ENCODE measurements at places on chromosomes 7 and 10. TPM values are rescaled to one million over a fixed set of nuclear protein-coding genes. Genes with fewer than 3 reads are reported as not detected.

SKIDA1 gene
- total RNA-seq: 0.34 TPM

SLC29A4 gene
- 3.3 TPM for total RNA-seq

DNA sequence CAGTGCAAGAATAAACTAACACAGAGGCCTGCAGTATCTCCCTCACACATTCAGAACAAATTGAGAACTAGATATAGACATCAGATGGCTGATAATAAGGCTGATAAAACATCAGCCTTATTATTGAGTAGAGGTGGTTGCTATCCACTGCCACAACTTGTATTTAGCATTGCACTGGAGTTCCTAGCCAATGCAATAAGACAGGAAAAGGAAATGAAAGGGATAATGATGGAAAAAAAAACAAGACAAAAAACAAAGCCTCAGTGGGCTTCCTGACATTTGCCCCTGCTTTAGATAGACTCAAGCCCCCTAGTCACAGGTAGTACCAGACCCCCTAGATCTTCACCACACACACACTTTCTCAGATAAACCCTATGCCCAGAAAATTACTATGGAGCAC, 33.2 kb upstream of the ELN start:
- H3K4me3 ChIP-seq: no peak overlapping the region
- H3K36me3 ChIP-seq: no peaks in the 10 kb centered on the region
- H3K4me1 ChIP-seq: peaks cover 9% of the 10 kb centered on the region

ADCYAP1R1 gene
- total RNA-seq: 1.3 TPM

DNA sequence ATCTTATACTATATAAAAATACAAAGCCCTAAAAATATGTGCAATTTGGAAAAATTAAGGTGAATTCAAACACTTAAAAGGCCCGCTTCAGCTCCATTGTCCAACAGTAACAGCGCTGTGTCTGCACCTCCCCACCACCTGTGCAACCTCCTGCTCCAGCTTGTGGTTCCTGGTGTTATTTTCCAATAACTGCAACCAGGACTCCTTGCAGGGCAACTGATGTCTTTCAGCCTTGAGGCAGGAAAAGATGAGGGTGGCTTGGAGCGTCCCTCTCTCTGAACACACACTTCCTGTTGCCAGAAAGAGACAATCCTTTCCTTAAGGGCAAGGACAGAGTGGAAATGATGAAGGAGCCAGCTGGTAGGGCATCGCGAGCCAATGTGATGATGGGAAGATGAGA, 336.0 kb downstream of the GLRX3 start:
- no peak overlapping the region for H3K4me3 ChIP-seq
- H3K27ac ChIP-seq: no peak overlapping the region
- H3K36me3 ChIP-seq: no peaks in the 10 kb centered on the region
- no peak for DNase-seq
- H3K27me3 ChIP-seq: no peaks in the 10 kb centered on the region

DNA sequence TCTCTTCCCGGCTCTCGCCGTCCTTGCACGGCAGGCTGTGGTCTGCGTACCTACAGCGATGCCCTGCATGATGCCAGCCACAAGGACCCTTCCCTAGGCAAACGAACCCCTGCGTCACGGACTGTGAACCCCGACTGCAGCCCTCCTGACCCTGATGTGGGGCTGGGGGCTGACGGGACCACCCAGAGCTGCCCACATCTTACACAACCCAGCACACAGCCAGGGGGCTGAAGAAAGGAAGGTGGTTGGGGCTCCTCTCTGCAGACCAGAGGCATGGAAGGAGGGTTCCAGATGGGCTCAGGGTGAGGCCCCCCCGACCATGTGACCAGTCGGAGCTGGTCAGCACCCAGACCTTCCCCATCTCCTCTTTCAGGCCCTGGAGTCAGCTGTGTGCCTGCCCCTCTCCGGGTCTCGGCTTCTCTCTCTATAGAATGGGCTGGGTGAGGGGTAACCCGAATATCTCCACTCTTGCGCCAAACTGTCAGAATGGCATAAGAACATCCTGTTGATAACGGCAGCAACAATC, 41.4 kb downstream of the EBF3 start:
- H3K36me3 ChIP-seq: no peaks in the 10 kb centered on the region
- H3K4me3 ChIP-seq: no peak overlapping the region
- peaks cover 11% of the 10 kb centered on the region for H3K4me1 ChIP-seq
- no peak for DNase-seq
- no peaks in the 10 kb centered on the region for H3K27me3 ChIP-seq

- H3K4me1 ChIP-seq: no peaks in the 10 kb centered on the region
- no peaks in the 10 kb centered on the region for H3K27me3 ChIP-seq
- no peak overlapping the region for H3K4me3 ChIP-seq
- no peak for DNase-seq
These were observed 144.2 kb upstream of the GLI3 start for GRCh38 chr7:42381161-42381560.

GRCh38 chr10:18400201-18400905, 251.0 kb downstream of the NSUN6 start:
- no peak overlapping the region for H3K4me3 ChIP-seq
- H3K4me1 ChIP-seq: no peaks in the 10 kb centered on the region
- H3K27ac ChIP-seq: no peak overlapping the region
- no peaks in the 10 kb centered on the region for H3K27me3 ChIP-seq
- no peak for DNase-seq

- no peaks in the 10 kb centered on the region for H3K4me1 ChIP-seq
- H3K27me3 ChIP-seq: no peaks in the 10 kb centered on the region
- H3K4me3 ChIP-seq: no peak overlapping the region
- H3K36me3 ChIP-seq: no peaks in the 10 kb centered on the region
These were observed 17.3 kb downstream of the IL2RA start for GRCh38 chr10:6044751-6045313.

DNA sequence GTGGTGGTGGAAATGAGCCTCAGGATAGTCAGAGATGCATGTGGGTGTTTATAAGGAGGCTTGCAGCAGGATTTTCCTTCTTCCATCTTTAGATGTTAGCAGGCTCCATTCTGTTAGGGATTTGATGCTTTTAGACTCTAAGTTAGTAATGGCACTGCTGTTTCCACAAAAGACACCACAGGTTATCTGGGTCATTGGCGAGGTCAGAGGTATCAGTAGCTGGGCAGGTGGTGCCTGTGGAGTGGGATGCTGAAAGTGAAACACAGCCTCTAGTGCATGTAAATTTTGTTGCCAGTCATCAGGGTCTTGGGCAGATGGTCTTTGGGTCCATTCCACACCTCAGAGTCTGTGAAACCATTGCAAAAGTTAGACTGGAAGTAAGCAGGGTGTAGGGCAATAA, 833 bp upstream of the PAX4 start:
- H3K36me3 ChIP-seq: no peaks in the 10 kb centered on the region
- peaks cover 15% of the 10 kb centered on the region for H3K27me3 ChIP-seq
- no peak overlapping the region for H3K27ac ChIP-seq
- H3K4me1 ChIP-seq: no peaks in the 10 kb centered on the region

DNA sequence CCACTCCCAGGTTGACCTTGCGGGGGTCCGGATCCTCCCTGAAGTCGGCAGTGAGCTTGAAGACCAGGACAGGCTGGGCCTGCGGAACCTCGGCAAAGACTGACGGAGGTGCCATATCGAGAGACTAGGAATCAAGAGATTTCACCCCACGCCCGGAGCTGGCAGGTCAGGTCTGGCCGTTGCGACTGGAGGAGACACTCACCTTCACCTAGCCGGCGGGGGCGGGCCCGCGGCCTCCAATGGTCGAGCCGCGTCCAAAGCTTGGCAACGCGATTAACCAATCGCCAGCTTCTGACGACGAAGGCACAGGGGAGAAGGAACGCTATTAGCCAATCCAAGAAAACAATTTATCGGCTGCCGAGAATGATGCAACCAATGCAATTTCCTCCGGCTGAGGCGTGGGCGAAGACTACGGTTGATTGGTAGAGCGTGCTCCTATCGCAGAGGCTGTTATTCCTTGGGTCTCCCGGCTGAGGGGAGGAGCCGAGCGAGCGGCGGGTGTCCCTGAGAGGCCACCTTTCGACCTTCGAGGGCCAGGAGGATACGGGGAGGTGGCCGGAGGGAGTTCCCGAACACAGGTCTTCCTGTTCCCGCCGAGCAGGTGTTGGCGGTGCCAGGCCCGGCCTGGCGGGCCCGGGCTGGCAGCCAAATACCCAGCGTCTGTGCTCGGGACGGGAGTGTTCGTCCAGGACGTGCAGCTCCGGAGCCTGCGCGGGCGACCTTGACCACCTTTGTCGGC, at the start of gene GOT1:
Gene GOT1 (minus strand): TSS at position 174 of the 739 bp plus-strand sequence. CDS start 59 bp downstream, at position 115.
- peak within 1 kb of the TSS; percentile 94 for H3K4me3 ChIP-seq
- H3K27ac ChIP-seq: peak within 1 kb of the TSS; percentile 85
- H3K4me1 ChIP-seq: peaks cover 62% of the 10 kb centered on the region
- DNase-seq: peak; percentile 92
- no peaks in the 10 kb centered on the region for H3K27me3 ChIP-seq

LRRC61 gene
- total RNA-seq: 4.4 TPM

- H3K27ac ChIP-seq: no peak overlapping the region
- H3K27me3 ChIP-seq: no peaks in the 10 kb centered on the region
- no peaks in the 10 kb centered on the region for H3K36me3 ChIP-seq
- no peaks in the 10 kb centered on the region for H3K4me1 ChIP-seq
These were observed 188.2 kb downstream of the IPMK start for GRCh38 chr10:58079461-58079860.

GRCh38 chr10:103816431-103816830, 38.9 kb downstream of the SH3PXD2A start:
- H3K4me1 ChIP-seq: peaks cover 37% of the 10 kb centered on the region
- H3K27me3 ChIP-seq: no peaks in the 10 kb centered on the region
- no peak for DNase-seq
- no peaks in the 10 kb centered on the region for H3K36me3 ChIP-seq
- H3K4me3 ChIP-seq: no peak overlapping the region

- no peak for DNase-seq
- peaks cover 3% of the 10 kb centered on the region for H3K27me3 ChIP-seq
- H3K4me1 ChIP-seq: peaks cover 7% of the 10 kb centered on the region
These were observed 3.3 kb upstream of the CUEDC2 start for GRCh38 chr10:102435529-102436233.
